ENCODE measurements at places on chromosomes 1 and 21. TPM values are rescaled to one million over a fixed set of nuclear protein-coding genes. Genes with fewer than 3 reads are reported as not detected.
A peak's percentile ranks its signal among the peaks of the same experiment; 100 is the strongest.

DNA sequence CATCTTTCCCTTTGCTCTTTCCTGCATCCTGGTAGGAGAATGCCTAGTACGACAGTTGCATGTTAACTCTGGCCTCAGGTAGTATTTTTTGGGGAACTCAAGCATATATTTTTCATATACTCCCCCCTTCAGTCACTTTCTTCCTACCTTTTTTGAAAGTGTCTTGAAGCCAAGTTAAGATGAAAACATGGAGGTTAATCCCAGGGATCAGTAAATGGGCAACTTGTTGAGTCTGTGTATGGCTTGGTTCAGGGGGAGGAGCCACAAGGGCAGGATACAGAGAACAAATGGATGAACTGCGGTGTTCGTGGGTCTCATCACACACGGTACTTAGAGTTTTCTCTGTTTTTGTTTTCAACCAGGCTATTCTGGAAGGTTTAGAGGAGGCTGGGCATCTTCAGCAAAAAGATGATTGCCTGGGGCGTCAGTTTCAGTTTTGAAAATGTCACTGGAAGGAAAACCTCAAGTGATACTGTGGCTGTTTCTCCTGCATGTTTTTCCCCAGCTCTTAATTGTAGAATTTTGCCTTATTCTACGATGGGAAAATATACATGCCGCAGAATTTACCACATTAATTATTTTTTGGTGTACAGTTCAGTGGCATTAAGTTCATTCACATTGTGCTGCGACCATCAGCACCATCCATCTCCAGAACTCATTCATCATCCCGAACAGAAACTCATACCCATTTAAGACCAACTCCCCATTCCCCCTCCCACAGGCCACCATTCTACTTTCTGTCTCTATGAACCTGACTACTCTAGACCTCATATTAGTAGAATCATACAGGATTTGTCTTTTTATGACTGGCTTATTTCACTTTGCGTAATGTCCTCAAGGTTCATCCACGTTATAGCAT is 71.5 kb downstream of the MAP10 start:
- peaks cover 5% of the 10 kb centered on the region for H3K4me1 ChIP-seq
- H3K27me3 ChIP-seq = no peaks in the 10 kb centered on the region
- no peak for DNase-seq
- H3K36me3 ChIP-seq = peaks cover 2% of the 10 kb centered on the region

DNA sequence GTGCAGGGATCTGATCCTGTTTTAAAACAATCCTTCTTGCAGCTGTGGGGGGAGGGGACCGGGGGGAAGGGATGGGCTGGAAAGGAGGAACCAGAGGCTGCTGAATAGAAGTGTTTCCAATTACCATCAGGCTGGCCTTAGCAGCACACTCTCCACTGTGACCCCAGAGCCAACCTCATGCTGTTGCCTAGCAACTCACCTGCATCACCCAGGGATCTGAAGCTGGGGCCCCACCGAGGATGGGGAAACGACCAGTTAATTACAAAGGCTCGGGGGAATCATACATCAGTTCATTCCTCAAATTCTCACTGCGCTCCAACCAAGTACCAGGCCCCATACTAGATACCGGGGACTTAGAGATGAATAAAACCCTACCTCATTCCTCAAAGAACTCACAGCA is 11.9 kb upstream of the GPX7 start:
- peak overlapping the region; percentile 76 for H3K27ac ChIP-seq
- H3K4me3 ChIP-seq = peak overlapping the region; percentile 57
- H3K36me3 ChIP-seq = no peaks in the 10 kb centered on the region

GRCh38 chr1:84907095-84907827 is 14.3 kb upstream of the LPAR3 start:
- H3K36me3 ChIP-seq = no peaks in the 10 kb centered on the region
- H3K27me3 ChIP-seq = peaks cover 11% of the 10 kb centered on the region
- DNase-seq = no peak
- H3K4me3 ChIP-seq = no peak overlapping the region

The ITSN1 gene
- total RNA-seq = 66.5 TPM

DNA sequence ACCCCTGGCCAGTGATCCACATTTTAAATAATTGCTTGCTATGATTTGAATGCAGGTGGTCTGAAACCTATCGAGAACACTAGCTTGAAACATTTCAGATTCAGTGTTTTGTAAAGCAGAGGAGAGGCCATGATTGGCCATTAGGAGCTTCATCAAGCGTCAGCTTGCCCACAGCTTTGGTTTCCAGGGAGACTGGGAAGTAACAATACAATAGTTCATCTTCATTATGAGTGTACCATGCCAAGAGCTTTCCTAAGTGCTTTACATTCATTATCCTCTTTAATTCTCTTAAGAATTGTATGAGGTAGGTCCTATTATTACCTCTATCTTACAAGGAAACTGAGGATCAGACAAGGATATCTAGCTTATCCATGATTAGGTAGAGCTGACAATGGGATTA is 27.7 kb upstream of the ATP5PO start:
- H3K27me3 ChIP-seq = no peaks in the 10 kb centered on the region
- peaks cover 39% of the 10 kb centered on the region for H3K4me1 ChIP-seq
- DNase-seq = no peak
- peaks cover 24% of the 10 kb centered on the region for H3K36me3 ChIP-seq
- H3K4me3 ChIP-seq = no peak overlapping the region
- H3K27ac ChIP-seq = no peak overlapping the region

- no peak overlapping the region for H3K4me3 ChIP-seq
- no peak for DNase-seq
- no peak overlapping the region for H3K27ac ChIP-seq
- H3K36me3 ChIP-seq = no peaks in the 10 kb centered on the region
- H3K4me1 ChIP-seq = no peaks in the 10 kb centered on the region
These were observed 384.4 kb downstream of the ADGRL2 start for GRCh38 chr1:82185084-82185483.

- peak overlapping the region; percentile 95 for H3K4me3 ChIP-seq
- no peak overlapping the region for H3K27ac ChIP-seq
These were observed 2.0 kb downstream of the CRABP2 start for GRCh38 chr1:156703336-156703735.

DNA sequence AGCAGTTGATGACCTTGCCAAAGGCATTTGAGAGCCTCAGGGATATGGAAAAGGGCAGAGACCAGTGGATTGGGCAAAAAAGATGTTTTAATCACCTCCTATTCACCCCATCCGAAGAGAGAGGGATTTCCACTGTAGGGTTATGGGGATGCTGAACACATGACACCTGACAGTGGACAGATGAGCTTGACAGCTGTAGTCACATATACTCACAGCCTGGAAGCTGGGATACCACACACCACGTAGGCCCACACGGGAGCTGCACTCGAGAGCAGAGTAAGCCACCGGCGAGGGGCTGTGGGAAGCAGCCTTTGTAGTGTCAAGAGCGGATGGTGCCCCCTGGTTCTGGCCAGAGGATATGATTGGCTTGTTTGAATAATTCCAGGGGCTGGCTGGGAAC is 20.0 kb downstream of the ZBTB40 start:
- H3K36me3 ChIP-seq = no peaks in the 10 kb centered on the region
- no peak overlapping the region for H3K4me3 ChIP-seq
- no peaks in the 10 kb centered on the region for H3K27me3 ChIP-seq
- DNase-seq = no peak
- no peak overlapping the region for H3K27ac ChIP-seq

DNA sequence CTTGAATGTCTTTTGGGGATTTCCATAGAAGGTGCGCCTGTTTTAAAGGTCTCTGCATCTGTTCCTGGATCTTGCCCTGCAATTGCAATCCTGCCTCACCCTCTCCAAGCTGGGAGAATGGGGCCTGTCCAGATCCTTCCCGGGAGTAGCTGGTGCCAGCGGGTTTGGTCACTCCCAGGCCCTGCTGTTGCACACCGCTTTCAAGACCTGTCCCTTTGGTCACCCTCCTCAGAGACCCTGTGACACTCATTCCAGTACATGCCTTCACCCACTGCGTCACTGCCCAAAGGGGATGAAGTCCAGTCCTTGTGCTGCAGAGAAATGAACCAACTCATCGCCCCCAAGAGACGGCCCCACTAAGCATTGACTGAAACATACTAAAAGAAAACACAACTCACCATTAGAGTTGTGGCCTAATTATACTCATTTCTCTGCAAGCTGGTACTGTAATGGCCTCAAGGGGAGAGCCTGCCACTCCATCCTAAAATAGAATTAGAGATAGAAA is 1.9 kb upstream of the IRF2BP2 start:
- H3K4me1 ChIP-seq = peaks cover 53% of the 10 kb centered on the region
- peaks cover 7% of the 10 kb centered on the region for H3K36me3 ChIP-seq
- H3K27me3 ChIP-seq = peaks cover 6% of the 10 kb centered on the region
- H3K27ac ChIP-seq = no peak overlapping the region
- no peak for DNase-seq

The AADACL3 gene
- total RNA-seq = not detected

DNA sequence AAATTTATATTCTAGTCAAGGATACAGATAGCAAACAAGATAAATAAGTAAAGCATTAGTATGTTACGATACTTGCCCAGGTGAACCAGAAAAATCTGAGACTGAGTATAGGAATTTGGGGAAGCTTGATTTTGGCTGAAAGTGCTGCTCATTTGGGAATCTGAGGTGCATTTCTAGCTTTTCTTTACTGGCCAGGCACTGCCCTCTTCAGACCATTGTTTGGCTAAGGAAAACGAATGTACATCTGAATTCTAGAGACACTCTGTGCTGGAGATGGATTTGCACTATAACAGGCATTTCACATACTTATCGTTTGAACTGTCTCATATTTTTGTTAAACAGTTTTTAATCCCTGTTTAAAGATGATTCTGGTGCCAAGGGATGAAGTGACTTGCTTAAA is 23.4 kb downstream of the ARID1A start:
- peaks cover 76% of the 10 kb centered on the region for H3K4me1 ChIP-seq
- no peak overlapping the region for H3K4me3 ChIP-seq
- H3K27ac ChIP-seq = no peak overlapping the region
- no peaks in the 10 kb centered on the region for H3K27me3 ChIP-seq
- no peak for DNase-seq
- peaks cover 7% of the 10 kb centered on the region for H3K36me3 ChIP-seq

GRCh38 chr1:182644886-182645285 is 39.5 kb downstream of the RGS8 start:
- H3K27ac ChIP-seq = no peak overlapping the region
- DNase-seq = no peak
- no peaks in the 10 kb centered on the region for H3K27me3 ChIP-seq
- no peaks in the 10 kb centered on the region for H3K36me3 ChIP-seq
- H3K4me3 ChIP-seq = no peak overlapping the region

DNA sequence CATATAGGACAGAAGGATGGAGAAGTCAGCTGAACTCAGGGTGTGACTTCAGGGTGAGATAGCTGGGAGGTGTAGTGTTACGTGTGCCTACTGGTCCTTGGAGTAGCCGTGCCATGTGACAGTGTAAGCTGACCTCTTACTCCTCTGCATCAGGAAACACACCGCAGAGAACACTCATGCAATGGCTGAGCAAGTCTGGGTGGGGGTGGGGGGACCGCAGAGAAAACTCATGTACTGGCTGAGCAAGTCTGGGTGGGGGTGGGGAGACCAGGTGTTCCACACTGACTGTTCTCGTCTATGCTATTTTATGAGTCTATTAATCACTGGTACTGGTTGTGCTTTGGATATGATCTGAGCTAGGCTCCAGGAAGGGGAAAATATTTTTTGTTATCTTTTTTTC is 233.1 kb downstream of the PAPPA2 start:
- no peak overlapping the region for H3K27ac ChIP-seq
- no peaks in the 10 kb centered on the region for H3K27me3 ChIP-seq
- H3K36me3 ChIP-seq = no peaks in the 10 kb centered on the region
- no peak for DNase-seq
- H3K4me3 ChIP-seq = no peak overlapping the region

The C1QTNF12 gene
- 0.79 TPM for total RNA-seq

The PLA2G5 gene
- total RNA-seq = not detected

DNA sequence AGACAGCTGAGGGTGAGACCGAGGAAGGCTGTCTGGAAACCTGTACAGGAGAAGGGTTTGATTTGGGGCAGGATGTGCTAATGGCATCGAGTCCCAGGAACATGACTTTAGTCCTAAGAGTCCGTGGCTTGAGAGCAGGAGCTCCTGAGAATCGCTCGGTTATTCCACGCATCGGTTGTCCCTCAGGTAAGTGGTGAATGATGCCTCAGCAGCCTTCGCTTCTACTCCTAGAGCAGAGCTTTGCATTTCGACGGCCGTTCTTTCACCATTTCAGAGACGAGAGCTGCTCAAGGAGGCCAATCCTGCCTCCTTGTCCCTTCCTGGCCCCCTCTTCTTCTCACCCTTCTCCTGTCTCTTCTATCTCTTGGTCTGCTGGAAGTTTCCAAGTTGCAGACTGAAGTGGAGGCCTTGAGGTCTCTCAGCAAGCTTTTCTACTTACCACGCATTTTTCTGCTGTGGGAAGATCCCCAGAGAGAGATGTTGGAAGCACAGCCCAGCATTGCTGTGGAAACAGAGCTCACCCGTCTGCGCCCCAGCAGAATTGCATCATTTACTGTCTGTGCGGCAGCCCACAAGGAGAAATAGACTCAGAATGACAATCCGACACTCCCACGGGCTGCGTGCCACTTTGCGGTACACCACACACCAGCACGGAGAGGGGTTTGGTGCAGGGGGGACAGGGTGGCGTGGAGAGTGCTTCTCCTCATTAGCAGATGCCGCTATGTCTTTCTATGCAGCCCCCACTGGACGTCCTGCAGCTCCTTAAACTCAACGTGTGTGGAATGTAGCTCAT is 270.7 kb upstream of the C1orf174 start:
- no peak overlapping the region for H3K4me3 ChIP-seq
- peaks cover 3% of the 10 kb centered on the region for H3K4me1 ChIP-seq
- no peak for DNase-seq
- H3K27ac ChIP-seq = no peak overlapping the region

- no peak overlapping the region for H3K27ac ChIP-seq
- H3K4me1 ChIP-seq = peaks cover 12% of the 10 kb centered on the region
- no peaks in the 10 kb centered on the region for H3K27me3 ChIP-seq
- no peak overlapping the region for H3K4me3 ChIP-seq
These were observed 64.6 kb upstream of the RALGPS2 start for GRCh38 chr1:178660461-178660860.

GRCh38 chr21:15326032-15326867 is 261.4 kb upstream of the NRIP1 start:
- H3K4me3 ChIP-seq = no peak overlapping the region
- H3K27ac ChIP-seq = peak overlapping the region; percentile 20

The MAP10 gene
- 2.0 TPM for total RNA-seq

GRCh38 chr21:31195334-31196015 is 148.6 kb downstream of the TIAM1 start:
- H3K27ac ChIP-seq = no peak overlapping the region
- H3K27me3 ChIP-seq = no peaks in the 10 kb centered on the region
- H3K4me1 ChIP-seq = no peaks in the 10 kb centered on the region
- no peak overlapping the region for H3K4me3 ChIP-seq
- DNase-seq = no peak
- peaks cover 6% of the 10 kb centered on the region for H3K36me3 ChIP-seq

GRCh38 chr1:169491845-169492281 is 6.1 kb upstream of the SLC19A2 start:
- peaks cover 12% of the 10 kb centered on the region for H3K4me1 ChIP-seq
- H3K27ac ChIP-seq = no peak overlapping the region
- no peaks in the 10 kb centered on the region for H3K27me3 ChIP-seq
- H3K4me3 ChIP-seq = no peak overlapping the region
- no peak for DNase-seq

Measured in neural crest cell (in vitro differentiated cells).